Glutamatergic neuron (in vitro differentiated cells): ENCODE measurements at places on chromosomes 5 and 9. TPM values are rescaled to one million over a fixed set of nuclear protein-coding genes. Genes with fewer than 3 reads are reported as not detected.

- H3K36me3 ChIP-seq: peaks cover 31% of the 10 kb centered on the region
- no peaks in the 10 kb centered on the region for H3K4me1 ChIP-seq
- H3K4me3 ChIP-seq: no peak overlapping the region
- H3K27ac ChIP-seq: no peak overlapping the region
These were observed 143.3 kb downstream of the CDC42SE2 start for GRCh38 chr5:131406975-131407638.

DNA sequence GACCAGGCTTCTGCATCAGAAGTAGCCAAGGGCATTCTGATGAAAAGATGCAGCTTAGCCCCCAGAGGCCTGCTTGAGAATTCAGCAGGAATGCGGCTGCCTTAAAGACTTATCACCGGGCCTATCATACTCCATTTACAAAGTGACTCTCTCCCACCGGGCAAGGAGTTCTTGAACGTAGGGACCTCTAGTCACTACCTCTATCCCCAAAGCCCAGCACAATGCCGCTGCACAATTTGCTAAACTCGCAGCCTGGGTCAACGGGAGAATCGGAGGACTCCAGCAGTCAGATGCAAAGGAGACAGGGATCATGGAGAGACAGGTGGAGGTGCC, 661 bp downstream of the PDCL start:
- H3K36me3 ChIP-seq: no peaks in the 10 kb centered on the region
- peaks cover 7% of the 10 kb centered on the region for H3K4me1 ChIP-seq
- DNase-seq: no peak
- H3K27ac ChIP-seq: peak overlapping the region; percentile 91

DNA sequence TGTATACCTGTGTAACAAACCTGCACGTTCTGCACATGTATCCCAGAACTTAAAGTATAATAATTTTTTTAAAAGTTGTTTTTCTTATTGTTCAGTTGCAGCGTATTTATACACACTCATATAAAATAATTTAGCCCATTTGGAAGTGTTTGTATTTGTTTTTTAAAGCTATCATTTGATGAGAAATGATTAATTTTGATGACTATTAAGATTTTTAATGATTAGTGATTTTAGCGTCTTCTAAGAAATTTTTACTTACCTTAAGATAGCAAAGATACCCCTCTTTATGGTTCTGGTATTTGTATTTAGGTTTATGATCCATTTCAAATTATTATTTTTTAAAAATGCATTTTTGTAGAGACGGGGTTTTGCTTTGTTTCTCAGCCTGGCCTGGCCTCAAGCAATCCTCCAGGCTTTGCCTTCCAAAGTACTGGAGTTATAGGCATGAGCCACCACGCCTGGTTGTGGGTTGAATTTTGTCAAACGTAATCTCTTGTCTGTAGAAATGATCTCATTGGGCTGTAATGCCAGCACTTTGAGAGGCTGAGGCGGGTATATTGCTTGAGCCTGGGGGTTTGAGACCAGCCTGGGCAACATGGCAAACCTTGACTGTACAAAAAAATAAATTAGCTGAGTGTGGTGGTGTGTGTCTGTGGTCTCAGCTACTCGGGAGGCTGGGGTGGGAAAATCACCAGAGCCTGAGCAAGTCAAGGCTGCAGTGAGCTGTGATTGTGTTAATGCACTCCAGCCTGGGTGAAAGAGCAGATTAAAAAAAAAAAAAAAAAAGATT, 26.9 kb downstream of the CSNK1G3 start:
- H3K4me3 ChIP-seq: no peak overlapping the region
- DNase-seq: peak; percentile 16

DNA sequence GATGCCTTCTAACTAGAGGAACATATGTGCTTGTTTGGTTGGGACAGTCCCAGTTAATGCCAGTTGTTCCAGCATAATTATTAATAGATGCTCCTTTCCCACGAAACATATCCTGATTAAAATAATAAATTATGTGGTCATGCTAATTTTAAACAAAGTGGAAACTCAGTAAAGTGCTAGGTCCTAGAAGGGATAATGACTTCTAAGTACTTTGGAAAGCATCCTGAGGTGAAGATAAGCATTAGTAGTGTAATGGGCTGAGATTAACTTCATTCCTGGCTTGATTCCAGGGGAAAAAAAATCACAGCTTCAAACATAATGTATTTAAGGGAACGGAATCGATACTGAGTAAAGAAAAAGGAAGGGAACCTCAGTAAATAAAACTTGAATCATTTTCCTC, 213.7 kb upstream of the SNX2 start:
- H3K36me3 ChIP-seq: no peaks in the 10 kb centered on the region
- H3K27ac ChIP-seq: no peak overlapping the region
- no peak for DNase-seq
- H3K27me3 ChIP-seq: no peaks in the 10 kb centered on the region
- H3K4me3 ChIP-seq: no peak overlapping the region

DNA sequence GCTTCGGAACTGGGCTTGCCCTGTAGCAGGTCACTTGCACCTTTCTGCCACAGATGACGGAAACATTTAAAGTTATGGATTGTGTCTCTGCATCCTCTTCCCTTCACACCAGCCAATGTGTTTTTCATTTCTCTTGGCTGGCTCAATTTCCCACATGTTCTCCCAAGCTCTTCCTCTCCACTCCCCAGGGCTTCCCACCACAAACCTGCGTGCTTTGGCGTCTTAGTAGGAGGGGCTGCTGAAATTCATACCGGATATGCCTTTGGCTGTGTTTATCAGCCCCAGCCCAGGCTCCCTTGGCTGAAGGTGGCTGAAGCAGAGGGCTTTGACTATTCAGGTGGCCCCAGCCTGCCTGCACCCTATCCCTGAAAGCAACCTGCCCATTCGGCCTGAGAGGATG, 32.1 kb downstream of the ADRB2 start:
- H3K27me3 ChIP-seq: no peaks in the 10 kb centered on the region
- no peaks in the 10 kb centered on the region for H3K36me3 ChIP-seq

Gene FGF10
- not detected for total RNA-seq
